Skin of body (tissue), 3 donors: ENCODE measurements at places on chromosomes 12 and 14.

GRCh38 chr12:90519285-90519684, 435.7 kb downstream of the CCER1 start:
- no peak for DNase-seq

DNA sequence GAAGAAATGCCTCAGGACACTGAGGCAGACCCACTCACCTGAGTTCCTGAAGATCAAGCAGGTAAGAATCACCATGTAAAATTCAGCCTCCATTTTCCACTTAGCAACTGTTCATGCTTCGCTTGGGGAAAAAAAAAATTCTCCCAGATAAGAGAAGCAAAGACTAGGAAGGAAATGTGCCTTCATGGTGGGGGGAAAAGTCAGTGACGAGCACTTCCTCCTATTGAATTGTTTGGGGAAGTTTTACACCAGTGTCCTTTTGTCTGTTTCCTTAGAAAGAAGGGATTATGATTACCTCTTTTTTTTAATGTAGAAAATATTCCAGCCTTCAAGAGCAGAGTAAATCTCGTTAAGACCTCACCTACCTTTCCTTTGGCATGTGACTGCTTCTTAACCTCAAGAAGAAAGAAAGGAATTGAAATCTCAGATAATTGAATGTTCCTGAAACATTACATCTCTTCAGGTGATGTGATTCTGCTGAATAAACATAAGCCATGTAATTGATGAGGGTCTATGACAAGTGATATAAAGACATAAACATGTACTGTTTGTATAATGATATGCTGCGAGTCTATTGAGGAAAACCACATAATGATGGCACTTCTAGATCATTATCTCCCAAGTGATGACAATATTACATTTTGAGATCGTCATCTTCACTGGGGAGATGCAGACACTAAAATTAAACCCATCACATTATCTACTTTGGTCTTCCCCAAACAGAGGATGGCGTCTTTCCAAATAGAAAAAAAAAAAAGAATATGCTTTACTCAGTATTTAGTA, at the start of gene PTPRB:
Gene PTPRB, minus strand, starts transcription at position 127 of the 783 bp plus-strand sequence. Its CDS starts 34 bp downstream, at position 93.
- DNase-seq, result no peak

DNA sequence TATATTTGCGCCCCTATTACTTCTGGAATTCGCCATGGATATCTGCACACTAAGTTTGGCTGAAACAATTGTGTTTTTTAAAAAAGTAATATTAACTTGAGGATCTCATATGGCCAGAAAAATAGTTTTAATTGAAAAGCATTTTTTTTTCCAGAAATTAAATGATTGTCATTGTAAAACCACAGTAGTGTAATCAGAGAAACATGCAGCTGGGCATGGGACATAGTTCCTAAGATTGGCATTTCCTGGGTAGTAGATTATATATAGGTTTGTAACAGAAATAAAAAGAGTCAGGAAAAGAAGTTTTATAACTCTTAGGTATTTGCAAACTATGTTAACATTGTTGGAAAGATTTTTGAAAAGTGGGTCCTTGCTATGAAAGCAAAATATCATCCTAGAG, 17.6 kb downstream of the SSPN start:
- DNase-seq, result no peak

DNA sequence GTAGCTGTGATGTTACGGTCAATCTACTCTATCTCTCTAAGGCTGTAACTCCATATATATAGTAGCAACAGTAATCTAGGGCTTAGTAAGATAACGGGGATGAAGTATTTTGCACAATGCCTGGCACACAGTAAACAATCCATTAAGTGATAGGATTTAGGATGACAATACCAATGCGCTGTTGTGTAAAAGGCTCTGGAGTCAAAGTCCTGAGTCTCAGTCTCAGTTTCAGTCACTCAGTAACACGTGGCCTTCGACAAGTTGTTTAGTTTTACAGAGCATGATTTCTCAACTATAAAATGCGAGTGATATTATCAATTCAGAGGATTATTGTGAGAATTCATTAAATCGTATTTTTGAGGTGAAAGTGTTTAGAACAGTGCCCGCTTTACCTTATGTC, 162.4 kb downstream of the GARIN6 start:
- DNase-seq, result no peak

GRCh38 chr12:57063991-57064685, 14.2 kb upstream of the MYO1A start:
- no peak for DNase-seq

DNA sequence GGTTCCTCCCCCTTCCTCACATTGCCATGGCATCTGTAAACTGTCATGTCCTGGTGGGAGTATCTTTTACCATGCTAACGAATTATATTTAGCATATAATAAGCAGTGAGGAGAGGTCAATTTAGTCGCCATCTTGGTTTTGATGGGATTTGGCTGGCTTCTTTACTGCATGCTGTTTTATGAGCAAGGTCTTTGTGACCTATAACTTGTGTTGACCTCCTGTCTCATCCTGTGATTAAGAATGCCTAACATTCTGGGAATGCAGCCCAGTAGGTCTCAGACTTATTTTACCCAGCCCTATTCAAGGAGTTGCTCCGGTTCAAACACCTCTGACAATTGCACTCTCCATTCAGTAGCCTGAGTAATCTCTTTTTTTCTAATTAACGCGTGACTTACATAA, 2.1 kb upstream of the EIF4B start:
- DNase-seq, result no peak

DNA sequence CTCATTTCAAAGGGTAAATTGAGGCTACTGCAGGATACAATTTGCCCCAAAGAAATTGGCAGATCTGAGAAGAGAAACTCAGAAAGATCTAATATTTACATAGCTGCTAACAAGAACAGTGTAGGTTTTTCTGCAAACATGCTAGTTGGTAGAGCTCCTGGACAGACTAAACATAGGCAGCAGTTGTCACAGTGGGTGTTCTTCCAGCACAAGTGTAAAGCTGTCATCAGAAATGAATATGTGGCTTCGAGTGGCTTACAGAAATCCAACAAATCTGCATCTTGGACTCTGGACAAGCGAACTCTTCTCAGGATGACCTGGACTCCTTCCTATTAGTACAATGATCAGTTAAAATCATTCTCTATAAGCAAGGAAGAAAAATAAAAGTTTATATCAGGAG, 5.9 kb downstream of the CBX5 start:
- no peak for DNase-seq

DNA sequence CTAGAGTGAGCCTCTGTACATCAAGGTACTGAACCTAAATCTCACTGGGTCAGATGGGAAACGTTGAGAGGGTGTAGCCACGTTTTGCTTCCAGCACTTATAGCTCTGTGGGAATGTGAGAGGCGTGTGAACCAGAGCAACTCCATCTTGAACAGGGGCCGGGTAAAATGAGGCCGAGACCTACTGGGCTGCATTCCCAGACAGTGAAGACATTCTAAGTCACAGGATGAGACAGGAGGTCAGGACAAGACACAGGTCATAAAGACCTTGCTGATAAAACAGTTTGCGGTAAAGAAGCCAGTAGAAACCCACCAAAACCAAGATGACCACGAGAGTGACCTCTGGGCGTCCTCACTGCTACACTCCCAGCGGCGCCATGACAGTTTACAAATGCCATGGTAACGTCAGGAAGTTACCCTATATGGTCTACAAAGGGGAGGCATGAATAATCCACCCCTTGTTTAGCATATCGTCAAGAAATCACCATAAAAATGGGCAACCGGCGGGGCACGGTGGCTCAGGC, 63.4 kb upstream of the NCOR2 start:
- no peak for DNase-seq

DNA sequence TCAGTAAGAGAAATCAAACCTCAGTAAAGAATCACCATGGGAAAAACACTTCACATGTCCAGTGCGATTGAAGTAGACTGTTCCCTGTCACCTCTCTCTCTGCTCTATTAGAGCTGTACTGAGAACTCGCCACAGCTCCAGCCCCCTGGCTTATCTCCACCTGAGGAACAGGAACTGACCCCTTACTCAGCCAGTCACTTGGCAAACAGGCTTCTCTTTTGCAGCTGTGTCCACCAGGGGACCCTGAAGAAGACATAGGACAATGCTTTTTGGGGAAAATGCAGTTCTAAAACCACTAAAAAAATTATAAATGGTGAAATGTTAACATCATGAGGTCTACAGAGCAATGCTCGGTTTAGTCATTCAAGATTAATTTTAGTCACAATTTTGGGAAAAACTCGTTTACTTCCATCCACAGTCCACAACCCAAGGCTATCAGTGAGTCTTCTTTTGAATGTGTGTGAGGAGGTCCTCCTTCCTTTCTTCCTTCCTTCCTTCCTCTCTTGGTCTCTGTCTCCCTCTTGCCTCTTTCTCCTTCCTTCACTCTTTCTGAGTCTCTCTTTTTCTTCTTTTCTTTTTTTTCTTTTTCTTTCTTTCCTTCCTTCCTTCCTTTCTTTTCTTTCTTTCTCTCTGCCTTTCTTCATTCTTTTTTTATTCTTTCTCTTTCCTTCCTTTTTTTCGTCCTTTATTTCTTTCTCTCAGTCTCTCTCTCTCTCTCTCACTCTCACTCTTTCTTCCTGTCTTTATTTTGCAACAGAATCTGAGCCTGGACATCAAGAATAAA, 1189.5 kb upstream of the TMEM132C start:
- DNase-seq, result no peak

DNA sequence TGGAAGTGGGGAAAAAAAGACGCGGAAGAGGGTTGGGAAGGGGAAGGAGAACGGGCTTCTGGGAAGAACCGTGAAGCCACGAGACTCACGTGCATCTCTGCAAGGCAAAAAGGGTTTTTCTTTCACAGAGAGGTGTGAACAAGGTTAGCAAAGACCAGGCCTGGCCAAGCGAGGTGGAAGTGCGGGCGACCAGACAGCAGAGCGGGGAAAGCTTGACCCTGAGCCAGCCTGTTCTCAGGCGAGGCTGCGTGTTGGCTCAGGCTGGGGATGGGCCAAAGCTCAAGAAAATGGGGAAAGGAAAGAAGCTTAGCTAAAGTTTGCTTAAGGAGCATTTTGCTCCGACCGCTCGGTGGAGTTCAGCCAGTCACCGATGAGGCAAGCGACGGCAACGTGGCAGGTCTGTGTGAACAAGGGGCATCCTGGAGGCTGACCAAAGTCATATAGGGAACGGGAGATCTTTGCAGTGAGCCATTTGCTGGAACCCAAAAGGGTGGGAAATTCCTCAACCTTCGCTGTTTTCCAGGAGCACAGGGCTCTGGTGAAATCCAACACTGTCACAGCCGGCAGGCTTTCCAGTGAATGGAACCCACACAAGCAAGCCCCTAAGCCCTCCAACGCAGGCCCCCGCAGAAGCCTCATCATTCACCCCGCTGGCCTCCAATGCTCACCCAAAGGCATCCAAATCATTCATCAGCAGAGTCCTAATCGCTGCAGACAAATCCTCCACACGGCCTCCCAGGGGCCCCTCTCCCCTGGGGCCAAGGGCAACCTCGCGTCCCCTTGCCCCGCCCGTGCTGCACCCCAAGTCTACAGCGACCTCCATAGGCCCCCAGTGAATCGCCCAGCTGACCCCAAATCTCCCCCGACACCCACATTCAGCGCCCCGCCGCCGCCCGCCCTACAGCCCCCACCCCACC, 754 bp downstream of the ZNF605 start:
- peak; percentile 58 for DNase-seq

- DNase-seq, result no peak
Observed at GRCh38 chr12:32505067-32505945, 105.9 kb downstream of the FGD4 start.

- no peak for DNase-seq
Observed at GRCh38 chr12:66387117-66387516, 84.8 kb downstream of the HELB start.

GRCh38 chr12:84874825-84875139, 37.8 kb downstream of the SLC6A15 start:
- DNase-seq, result no peak

DNA sequence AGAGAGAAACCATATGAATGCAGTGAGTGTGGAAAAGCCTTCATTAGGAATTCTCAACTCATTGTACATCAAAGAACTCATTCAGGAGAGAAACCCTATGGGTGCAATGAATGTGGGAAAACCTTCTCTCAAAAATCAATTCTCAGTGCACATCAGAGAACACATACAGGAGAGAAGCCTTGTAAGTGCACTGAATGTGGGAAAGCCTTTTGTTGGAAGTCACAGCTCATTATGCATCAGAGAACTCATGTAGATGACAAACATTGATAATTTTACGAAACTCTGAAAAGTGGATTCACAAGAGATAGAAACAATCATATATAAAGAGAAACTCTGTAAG, 22.9 kb downstream of the ZNF268 start:
- no peak for DNase-seq

DNA sequence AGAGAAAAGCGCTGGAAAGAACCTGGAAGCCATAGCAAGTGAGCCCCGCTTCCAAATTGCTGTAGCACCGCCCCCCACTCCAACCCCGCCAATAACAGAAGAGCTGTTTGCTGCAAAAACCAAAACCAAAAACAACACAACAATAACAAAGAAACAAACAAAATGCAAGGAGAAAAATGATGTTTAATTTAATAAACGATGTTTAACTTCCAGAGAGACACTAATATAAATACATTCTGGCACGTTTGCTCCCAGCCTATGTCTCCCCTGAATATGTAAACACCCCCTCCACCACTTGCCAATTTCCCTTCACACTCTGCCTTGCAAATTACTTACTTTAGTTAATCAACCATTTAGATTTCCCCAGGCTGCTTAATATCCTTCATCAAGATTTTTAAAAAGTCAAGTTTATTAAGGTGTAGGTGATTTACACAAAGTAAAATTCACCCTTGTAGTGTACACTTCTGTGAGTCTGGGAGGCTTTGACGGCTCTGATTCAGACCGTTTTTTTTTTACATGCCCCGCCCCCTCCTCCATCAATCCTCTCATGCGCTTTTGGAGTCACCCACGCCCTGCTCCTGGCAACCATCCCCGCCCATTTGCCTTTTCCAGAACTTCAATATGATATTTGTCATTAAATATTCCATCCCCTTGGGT, 482 bp upstream of the IFI27L2 start:
- DNase-seq, result peak; percentile 6

- no peak for DNase-seq
Observed at GRCh38 chr12:109762071-109762672, 48.5 kb downstream of the FAM222A start.

- peak; percentile 20 for DNase-seq
Observed at GRCh38 chr12:130281153-130281799, 56.4 kb upstream of the PIWIL1 start.

GRCh38 chr14:36997843-36998242, 174.6 kb downstream of the SLC25A21 start:
- DNase-seq, result no peak

DNA sequence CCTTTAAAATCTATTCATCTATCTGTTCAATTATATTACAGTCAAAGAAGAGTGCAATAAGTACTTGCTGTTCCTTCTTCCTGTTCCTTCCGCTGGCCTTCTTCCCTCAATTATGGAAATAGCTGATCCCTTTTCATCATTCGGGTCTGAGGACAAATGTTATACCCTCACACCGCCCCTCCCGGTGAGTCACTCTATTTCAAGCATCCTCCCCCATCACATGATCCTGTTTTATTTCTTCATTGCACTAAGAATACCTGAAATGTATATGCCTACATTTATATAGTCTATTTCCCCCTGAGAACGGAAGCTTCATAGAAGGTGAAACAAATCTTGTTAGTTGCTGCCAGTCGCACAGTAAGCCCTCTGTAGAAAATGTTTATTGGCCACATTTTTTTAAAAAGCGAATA, 2.5 kb downstream of the SLC38A1 start:
- no peak for DNase-seq
